Vagina (tissue), 2 donors: ENCODE measurements at places on chromosomes 16 and 17.

GRCh38 chr17:8644507-8644902, 14.0 kb upstream of the MYH10 start:
- no peak for DNase-seq

GRCh38 chr17:77186141-77186604, 45.4 kb downstream of the SEC14L1 start:
- no peak for DNase-seq

DNA sequence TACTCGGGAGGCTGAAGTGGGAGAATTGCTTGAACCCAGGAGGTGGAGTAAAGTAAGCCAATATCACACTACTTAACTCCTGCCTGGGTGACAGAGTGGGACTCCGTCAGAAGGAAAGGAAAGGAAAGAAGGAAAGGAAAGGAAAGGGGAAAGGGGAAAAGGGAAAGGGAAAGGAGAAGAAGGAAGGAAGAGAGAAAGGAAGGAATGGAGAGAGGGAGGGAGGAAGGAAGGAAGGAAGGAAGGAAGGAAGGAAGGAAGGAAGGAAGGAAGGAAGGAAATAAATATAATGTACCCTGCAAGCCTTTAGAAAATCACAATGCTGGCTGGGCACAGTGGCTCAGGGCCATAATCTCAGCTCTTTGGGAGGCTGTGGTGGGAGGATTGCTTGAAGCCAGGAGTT, 27.3 kb downstream of the SLC5A11 start:
- DNase-seq = no peak

DNA sequence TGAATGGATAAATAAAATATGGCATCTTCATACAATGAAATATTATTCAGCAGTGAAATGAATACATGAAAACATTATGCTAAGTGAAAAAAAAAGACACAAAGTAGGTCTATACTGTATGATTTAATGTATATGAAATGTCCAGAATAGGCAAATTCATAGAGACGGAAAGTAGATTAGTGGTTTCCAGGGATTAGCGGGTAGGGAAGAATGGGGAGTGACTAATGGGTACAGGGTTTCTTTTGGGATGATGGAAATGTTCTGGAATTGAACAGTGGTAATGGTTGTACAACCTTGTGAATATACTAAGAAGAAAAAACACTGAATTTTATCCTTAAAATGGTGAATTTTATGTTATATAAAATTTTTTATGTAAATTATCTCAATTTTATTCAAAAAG, 8.5 kb upstream of the MYCBPAP start:
- DNase-seq = no peak

- DNase-seq = no peak
Observed at GRCh38 chr16:57348327-57348726, 10.3 kb upstream of the CCL22 start.

DNA sequence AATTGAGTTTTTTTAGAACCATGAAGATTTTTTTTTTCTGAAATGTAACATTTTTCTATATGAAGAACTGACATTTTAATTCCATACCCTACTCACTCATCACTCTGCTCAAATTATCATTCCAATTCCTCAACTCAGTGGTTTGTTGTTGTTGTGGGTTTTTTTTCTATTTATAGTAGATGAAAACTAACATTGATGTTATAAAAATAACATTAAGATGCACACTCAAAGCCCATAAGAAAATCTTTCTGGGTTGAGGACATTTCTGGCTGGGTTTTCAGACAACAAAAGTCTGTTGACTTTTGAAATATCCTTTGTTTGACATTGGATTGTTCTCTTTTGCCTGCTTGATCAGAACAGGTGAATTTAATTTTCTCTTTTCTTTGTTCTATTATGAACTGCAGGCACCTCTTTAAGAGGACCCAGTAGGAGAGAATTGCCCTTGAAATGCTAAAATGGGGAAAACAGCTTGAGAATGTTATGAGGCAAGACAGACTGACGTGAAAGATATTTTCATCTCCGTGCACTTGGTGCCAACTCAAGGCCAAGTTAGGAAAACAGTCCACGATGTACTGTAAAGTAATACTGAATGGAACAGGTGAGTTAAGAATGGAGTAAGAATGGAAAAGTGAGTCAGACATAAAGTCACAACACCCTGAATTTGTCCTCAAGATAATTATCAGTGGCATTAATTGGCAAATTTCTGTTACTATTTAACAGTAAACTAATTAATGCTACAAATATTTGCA, 16.1 kb upstream of the ABCA5 start:
- no peak for DNase-seq

- DNase-seq = no peak
Observed at GRCh38 chr17:73742948-73743381, 98.7 kb upstream of the SDK2 start.

GRCh38 chr17:77375917-77376651, 235.3 kb downstream of the SEC14L1 start:
- no peak for DNase-seq

DNA sequence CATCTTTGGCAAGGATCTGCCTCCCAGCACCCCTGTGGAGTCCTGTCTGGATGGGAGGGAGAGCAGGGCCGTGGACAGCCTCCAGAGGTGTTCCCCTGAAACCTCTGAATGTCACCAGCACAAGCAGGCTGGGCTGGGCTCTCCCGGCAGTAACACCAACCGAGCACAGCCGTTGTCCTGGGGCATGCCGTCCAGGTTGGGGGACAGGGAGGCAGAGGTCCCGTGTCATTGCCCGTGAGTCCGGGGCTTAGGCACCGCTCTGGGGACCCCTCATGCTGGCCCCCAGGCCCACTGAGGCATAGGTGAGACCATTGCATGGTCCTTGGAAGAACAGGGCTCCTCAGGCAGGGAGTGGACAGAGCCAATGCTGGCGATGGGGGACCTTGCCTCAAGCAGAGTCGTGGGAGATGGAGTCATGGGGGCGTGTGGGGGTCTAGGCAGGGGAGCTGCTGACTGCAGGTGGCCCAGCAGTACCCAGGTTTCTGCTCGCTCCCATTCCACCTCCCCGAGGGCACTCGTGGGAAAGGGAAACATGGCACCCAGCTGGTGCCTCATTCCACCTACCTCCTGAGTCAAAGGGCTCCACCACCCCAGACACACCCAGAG, 17.5 kb downstream of the ENDOV start:
- DNase-seq = no peak

DNA sequence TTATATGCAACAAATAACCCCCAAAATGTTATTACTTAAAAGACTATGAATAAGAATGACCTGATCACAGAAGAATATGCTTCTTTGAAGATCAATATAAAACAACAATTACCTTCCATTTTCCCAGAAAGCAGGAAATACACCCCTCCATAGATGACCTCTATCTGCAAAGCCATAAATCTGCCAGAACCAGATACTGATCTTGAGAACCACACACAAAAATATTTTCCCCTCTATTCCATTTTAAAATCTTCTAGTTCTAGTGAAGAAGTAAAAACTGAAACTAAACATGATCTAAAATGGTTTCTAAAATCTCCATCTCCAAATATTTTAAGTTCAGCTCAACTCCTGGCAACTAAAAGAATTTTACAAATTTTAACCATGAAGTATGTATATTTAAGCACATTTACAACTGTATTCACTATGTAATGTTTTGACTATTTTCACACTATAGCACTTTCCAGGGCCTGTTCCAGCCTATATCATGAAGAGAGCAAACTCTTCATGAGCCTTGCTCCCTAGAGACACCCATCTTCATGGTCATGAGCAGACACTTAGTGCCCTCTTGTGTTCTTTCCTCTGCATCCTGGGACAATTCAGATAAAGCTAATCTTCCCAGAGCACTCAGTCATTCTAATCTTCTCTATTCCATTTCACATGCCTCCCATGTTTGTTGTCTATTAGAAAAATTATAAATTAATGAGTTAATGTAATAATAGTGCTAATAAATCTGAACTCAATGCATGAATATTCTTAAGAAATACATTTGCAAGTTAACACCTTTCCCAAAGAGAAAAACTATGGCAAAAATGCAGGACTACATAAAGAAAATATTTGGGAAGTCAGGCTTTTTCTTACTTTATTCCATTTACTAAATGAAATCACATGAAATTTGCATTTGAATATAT, 87.0 kb downstream of the HELZ start:
- DNase-seq = no peak

DNA sequence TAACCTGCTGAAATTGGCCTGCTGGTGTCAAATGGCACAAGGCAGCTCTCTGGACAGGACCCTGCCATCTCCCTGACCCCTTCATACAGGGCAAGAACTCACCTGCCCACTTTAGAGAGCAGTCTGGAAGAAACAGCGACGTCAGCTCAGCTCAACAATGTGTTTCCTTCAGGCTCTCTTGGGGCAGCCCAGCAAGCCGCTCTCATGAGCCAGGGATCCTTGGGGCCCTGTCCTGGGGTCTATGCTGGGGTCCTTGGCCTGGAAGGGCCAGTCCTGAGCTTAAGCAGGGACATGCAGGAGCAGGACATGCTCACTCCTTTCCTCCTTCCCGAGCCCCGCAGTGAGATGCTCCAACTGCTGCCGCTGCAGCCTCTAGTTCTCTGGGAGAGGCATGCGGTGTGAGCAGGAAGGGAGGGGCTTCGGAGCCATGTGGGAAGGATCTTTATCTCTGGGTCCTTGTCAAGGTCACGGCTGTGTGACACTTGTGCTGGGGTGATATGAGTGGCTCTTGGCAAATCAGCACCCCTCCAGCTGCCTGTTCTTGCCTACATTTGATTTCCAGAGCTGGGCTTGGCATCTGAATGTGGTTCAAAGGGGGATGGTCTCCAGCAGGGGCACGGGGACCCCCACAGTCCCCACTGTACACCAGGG, 3.4 kb downstream of the C1QTNF1 start:
- DNase-seq = no peak

GRCh38 chr16:86025706-86026105, 126.7 kb downstream of the IRF8 start:
- DNase-seq = no peak

DNA sequence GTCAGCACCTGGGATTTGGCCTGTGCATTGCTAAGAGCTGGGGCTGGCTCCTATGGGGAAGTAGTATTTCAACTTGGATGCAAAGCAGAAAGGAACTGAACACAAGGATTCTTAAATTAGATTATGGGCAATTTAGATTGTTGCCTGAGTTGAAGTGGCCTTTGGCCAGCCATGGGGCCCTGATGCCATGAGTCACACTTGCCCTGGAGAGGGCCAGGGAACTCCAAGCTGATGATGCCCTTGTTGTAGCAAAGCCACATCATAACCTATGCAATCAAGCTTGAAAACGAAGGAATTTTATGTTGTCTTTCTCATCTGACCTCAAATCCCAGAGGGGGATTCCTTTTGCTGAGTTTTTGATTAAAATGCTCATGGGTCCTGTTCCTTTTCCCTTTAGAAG, 3.9 kb upstream of the SPATA32 start:
- DNase-seq = no peak

GRCh38 chr17:32567511-32567910, 80.7 kb downstream of the CDK5R1 start:
- no peak for DNase-seq

DNA sequence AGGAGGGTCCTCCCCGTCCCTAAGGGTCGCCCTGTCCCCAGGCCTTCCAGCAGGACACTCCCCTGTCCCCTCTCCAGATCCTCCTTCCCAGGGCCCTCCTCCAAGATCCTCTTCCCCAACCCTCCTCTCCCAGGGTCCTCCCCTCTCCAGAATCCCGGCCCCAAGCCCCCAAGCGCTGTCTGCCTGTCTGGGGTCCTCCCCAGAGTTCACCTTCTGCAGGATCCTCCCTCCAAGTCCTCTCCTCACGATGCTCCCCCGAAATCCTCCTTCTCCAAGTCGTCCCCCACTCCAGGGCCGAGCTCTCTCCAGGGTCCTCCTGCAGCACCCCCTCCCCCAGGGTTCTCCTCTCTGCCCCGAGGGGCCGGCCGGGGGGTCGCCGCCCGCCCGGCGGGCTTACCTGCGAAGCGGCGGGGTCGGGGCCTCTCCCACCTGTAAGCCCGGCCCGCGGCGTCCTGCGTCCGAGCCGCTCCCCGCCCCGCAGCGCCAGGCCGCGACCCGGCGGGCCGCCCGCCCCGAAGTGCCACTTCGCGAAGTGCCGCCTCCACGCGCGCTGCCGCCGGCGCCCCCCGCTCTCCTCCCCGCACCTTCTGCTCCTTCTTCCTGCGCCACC, 678 bp upstream of the BAIAP2 start:
- no peak for DNase-seq

- DNase-seq = no peak
Observed at GRCh38 chr17:38454532-38454931, 26.3 kb downstream of the ARHGAP23 start.
